ENCODE measurements at places on chromosomes 16 and 17.

DNA sequence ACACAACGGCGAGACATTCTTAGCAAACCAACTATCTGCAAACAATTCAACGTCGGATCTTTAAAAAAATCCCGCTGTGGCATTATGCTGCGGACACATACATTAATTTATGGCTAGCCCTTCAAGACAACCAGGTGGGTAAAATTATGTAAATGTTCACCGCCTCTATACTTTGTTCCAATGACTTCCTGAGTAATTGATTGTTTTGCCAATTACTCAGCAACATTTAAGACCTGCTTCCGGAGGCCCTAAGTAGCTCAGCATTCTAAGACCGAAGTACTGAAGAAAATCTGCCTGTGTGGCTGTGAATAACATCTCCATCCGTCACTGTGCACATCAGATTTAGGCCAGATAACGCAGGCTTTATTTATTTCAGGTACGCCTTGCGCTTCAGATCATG is 23.3 kb downstream of the QPRT start:
- DNase-seq = no peak

GRCh38 chr17:29176558-29177351 is 3.4 kb downstream of the MYO18A start:
- DNase-seq = peak; percentile 21

DNA sequence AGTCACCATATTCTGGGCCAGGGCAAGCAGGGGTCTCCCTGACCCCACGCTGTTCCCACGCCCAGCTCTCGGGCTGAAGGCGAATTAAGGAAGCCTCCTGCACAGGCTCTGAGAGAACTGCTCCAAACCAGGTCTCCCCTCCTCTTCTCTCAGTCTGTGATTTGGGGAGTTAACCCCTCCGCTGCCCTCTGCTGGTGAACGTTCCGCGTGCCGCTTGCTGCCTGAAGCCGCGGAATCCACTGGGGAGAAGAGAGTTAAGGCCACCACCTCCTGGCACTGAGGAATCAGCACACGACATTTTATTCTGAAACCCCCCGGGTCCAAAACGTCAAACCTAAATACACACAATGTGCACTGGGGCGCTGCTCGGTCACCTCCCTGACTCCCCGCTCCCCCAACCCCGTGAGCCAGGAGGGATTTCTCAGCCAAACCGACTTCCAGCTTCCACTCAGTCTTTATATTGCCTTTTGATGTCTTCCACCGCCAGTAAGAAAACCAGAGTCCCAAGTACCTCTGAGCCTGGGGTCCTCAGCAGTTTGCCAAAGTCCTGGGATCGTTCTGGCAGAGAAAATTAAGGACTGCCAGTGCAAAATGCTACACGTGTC is 54.4 kb upstream of the RCVRN start:
- peak; percentile 62 for DNase-seq

DNA sequence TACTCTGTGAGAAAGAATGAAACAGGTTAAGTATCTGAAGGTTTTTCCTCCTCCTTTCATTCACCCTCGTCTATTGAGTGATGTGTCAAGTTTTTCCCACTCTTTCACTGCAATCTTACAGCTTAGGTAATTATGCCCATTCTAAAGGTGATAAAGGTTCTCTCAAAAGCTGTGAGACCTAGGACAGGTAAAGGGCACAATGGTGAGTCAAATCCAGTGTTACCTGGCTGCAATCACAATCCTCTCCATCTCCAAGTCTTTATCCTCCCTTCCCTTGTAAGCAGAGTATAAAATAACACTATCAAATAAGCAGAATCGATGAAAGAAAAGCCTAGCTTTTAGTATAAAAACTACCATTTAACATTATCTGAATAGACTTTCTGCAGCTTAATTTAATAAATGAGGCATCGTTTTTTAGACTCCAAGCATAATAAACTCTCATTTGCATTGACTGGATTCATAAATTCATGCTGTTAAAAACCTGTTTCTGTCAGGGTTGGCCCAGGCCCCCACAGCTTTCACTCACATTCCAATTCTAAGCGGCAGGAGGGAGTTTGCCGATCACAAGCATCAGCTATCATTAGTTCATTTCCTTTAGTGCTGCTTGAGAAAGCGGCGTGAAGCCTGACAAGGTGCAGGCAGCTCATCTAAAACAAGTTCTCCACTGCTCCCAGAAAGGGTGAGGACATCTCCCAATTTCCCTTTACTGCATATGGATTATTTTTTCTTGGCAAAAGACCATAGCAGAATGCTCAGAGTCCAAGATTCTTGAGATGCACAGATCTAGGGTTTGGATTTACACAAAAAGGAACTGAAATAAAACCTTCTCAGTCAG is 67.8 kb downstream of the CDH8 start:
- DNase-seq = no peak

DNA sequence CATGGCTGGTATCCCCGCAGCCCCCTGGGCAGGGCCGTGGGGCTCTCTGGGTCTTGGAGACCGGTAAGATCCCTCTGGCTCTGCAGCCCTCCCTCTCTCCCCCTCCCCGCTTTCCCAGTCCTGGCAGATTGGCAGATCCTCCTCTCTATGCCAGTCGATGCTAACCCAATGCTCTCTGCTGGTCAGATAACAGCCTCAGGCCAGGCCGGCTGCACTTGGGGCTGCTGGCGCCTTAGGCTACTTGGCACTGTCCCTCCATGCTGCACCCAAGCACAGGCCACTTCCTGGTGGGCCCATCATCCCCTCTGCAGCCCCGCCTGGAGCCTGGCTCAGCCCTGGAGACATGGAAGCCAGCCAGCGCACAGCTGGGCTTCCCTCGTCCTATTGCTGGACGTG is 81.7 kb downstream of the RTN4RL1 start:
- no peak for DNase-seq

- peak; percentile 10 for DNase-seq
Measured at GRCh38 chr16:84568066-84568465, 49.8 kb downstream of the COTL1 start.

- DNase-seq = no peak
Measured at GRCh38 chr17:3818786-3819185, 17.8 kb upstream of the ITGAE start.

DNA sequence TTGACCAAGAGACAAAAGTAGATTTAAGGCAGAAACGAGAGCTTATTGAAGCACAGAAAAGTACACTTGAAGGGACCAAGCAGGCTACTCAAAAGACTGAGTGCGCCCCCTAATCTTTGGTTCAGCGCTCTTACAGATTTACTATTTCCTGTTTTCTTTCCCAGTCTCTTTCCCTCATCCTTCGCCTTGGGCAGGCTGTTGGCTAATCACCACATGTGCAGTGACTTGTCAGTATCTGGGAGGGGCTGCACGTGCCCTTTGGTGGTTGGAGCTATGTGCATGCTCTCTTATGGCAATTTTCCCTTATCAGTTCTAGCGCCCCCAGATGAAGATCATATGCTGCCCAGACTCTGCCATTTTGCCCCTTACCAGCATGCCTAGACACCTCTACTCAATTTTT is 35.4 kb upstream of the SHISA6 start:
- no peak for DNase-seq

- DNase-seq = peak; percentile 85
Measured at GRCh38 chr16:1691956-1692355, 13.9 kb downstream of the JPT2 start.

DNA sequence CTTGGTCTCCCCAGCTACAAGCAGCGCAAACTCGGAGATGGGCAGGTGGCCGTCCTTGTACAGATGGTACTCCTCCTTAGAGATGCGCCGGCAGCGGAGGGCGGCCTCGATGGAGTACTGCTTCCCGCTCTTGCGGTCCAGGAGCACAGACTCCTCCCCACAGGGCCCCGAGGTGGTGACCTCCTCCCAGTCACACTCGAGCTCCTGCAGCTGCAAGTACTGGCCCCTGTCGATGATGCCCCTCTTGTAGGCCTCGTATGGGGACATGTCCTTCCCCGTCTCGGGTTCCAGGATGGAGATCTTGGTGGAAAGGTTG is 7.2 kb downstream of the CDK3 start:
- DNase-seq = no peak

- no peak for DNase-seq
Measured at GRCh38 chr17:10752696-10753095, 22.9 kb upstream of the TMEM220 start.

DNA sequence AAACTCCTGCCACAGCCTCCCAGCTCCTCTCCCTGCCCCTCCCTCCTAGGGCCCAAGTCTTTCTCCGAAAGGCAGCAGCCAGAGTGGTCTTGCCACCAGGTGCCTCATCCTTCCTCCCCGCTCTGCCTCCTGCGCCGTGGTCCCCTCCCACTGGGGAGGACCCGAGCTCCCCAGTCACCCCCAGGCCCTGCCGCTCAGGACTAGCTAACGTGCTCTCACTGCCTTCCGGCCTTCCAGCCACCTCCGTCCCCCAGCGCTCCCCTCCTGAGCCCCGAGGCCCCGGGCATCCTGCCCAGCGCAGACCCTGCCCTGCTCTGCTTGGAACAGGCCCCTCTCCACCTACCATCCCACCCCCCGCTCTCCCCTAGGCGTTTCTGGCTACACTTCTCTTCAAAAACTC is 19.4 kb upstream of the COL1A1 start:
- DNase-seq = no peak

- DNase-seq = no peak
Measured at GRCh38 chr16:82612263-82612662, 14.5 kb upstream of the CDH13 start.

- peak; percentile 58 for DNase-seq
Measured at GRCh38 chr17:58970609-58971450, 135.8 kb downstream of the TRIM37 start.

GRCh38 chr17:27488231-27488630 is 32.0 kb downstream of the KSR1 start:
- DNase-seq = no peak

DNA sequence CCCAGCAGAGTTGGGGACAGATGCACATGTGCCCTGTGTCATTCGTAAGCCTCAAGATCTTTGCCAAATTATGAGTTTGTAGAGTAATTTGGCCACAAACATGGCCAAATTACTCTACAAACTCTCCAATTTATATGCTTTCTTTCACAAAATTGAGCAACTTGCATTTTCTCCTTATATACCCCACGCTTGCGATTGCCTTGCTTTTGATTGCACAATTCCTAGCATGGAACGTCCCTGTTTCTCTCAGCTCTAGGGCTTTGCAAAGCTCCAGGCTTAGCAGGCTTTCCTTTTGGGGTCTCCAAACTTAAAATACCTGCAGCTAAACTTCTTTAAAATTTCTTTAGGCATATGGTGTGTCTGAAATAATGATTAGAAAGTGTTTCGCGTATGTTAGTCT is 28.5 kb upstream of the MAF start:
- DNase-seq = no peak

DNA sequence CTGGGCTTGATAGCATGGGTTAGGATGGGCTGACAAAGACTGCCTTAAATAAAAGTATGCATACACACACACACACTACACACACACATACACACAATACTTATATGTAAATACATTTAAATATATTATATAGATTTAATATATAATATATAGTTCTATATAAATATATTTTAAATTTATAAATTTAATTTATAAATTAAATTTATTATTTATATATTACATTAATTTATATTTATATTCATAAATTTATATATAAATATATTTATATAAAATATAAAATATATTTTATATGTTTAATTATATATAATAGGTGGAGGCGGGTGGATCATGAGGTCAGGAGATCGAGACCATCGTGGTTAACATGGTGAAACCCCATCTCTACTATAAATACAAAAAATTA is 83.2 kb downstream of the CDH13 start:
- DNase-seq = no peak

DNA sequence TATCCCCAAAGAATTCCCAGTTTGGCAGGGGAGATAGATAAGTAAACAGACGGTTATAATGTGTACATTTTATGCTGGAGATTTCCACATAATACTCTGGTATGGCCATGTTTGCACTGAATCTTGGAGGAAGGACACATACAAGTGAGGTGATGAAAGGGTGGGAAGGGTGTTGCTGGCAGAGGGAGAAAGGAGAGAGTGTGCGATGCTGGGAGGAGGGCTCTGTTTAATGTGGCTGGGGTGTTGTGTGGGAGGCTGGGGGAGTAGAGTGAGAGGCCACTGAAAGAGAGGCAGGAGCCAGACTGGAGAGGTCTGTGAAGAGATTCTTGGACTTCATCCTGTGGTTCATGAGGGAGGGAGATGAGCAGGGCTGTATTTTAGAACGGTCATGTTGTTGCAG is 87.6 kb downstream of the SPACA3 start:
- no peak for DNase-seq

DNA sequence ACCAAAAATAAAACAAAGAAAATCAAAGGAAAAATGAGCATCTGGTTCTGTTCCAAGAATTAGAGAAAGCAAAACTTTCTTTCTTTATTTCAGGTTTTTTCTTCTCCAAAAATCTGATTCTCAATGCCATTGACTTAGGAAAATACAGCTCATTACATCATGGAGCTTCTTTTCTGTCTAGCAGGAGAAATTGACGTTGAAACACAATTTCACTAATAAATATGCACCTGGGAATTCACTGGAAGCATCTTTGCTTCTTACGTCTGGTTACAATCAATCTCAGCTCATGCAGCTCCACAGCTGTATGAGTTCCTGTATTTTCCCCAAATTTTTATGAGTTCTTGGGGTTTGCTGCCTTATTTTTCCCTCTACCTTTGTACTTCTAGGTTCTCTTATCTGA is 1568.6 kb upstream of the GOT2 start:
- no peak for DNase-seq

GRCh38 chr16:65120461-65120830 is 1.4 kb downstream of the CDH11 start:
- no peak for DNase-seq

DNA sequence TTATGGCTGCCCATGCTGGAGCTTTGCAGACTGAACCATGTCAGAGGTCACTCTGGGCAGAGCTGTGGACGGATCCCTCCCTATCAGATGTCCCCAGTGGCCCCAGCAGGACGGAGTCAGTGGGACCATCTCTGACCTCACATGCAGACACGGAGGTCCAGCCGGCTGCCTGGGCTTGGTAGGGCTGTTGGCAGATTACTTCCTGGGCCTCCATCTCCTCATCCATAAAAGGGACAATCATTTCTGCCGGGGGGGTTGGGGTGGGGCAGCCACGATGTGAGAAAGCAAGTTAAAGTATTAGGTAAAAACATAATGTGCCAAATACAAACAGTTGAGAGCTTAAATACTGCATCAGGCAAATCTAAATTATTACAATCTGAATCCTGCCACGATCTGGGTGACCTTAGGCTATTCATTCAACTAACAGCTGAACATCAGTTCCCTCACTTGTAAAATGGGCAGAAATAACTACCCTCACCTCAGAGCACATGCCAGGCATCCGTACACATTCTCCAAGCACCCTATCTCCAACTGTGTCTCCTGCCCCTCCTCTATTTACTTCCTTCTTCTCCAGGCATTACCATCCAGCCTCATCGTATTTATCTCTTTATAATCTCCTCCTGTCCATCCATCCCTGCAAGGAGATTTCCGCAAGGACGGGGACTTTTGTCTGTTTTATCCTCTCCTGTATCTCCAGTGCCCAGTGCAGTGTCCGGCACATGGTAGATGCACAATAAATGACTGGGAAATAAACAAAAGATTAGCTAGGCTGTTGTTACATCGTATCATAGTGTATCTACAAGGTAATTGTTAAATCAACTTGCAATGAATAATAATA is 192.3 kb upstream of the FOXF1 start:
- no peak for DNase-seq

GRCh38 chr17:6506679-6507231 is 49.6 kb downstream of the PITPNM3 start:
- DNase-seq = no peak

- no peak for DNase-seq
Measured at GRCh38 chr17:63181856-63182255, 215.8 kb downstream of the TANC2 start.

Data from fibroblast of mammary gland (primary cell).